ENCODE measurements at places on chromosomes 1 and 21. TPM values are rescaled to one million over a fixed set of nuclear protein-coding genes. Genes with fewer than 3 reads are reported as not detected.

DNA sequence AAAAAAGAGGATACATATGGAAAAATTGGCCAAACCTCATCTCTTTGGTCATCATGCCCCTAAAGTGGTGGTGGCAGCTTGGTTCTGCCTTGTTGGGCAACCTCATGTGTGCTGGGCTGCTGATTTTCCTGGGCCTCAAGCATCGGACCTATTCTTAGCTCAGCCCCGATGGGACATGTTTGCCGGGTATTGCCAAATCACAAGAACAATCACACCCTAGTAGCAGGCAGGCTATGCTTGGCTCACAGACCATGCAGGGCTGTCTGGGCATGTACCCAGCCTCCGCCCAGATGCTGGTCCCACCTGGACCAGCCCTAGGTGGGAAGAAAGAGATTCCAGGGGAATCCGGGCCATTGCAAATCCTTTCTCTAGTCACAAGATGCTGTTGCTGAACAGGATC, 189.4 kb upstream of the FGGY start:
- no peaks in the 10 kb centered on the region for H3K4me1 ChIP-seq
- DNase-seq, result no peak
- H3K27me3 ChIP-seq, result no peaks in the 10 kb centered on the region
- H3K27ac ChIP-seq, result no peak overlapping the region

- H3K27ac ChIP-seq, result peak overlapping the region; percentile 95
- peak overlapping the region; percentile 82 for H3K4me3 ChIP-seq
These were observed 596 bp downstream of the CD247 start for GRCh38 chr1:167517535-167518330.

DNA sequence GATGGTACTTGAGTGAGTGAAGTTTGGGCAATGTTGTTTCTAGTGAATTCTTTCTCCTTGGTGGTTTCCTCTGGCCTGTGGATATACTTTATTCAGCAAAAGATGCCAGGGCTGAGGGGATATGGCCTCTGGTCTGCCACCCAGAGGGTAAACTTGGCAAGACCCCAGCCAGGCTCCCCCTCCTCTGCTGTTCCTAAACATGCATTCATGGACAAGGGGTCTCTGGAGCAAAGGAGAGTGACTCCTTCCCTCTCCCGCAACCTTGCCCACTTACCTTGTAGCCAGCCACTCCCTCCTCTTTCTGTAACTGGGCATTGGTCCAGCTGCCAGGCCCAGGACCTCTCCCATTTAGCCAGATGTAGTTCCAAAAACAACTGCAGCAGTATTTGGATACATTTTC, 43.8 kb downstream of the RUNX3 start:
- H3K4me3 ChIP-seq, result no peak overlapping the region
- H3K4me1 ChIP-seq, result no peaks in the 10 kb centered on the region
- DNase-seq, result no peak

GRCh38 chr1:218496561-218496960, 151.4 kb downstream of the TGFB2 start:
- H3K27ac ChIP-seq, result no peak overlapping the region
- H3K4me1 ChIP-seq, result no peaks in the 10 kb centered on the region
- H3K36me3 ChIP-seq, result no peaks in the 10 kb centered on the region
- no peaks in the 10 kb centered on the region for H3K27me3 ChIP-seq
- H3K4me3 ChIP-seq, result no peak overlapping the region

- H3K36me3 ChIP-seq, result no peaks in the 10 kb centered on the region
- no peaks in the 10 kb centered on the region for H3K27me3 ChIP-seq
- H3K4me1 ChIP-seq, result no peaks in the 10 kb centered on the region
- H3K4me3 ChIP-seq, result no peak overlapping the region
- H3K27ac ChIP-seq, result no peak overlapping the region
- no peak for DNase-seq
These were observed 64.1 kb downstream of the TMCO4 start for GRCh38 chr1:19735440-19736127.

DNA sequence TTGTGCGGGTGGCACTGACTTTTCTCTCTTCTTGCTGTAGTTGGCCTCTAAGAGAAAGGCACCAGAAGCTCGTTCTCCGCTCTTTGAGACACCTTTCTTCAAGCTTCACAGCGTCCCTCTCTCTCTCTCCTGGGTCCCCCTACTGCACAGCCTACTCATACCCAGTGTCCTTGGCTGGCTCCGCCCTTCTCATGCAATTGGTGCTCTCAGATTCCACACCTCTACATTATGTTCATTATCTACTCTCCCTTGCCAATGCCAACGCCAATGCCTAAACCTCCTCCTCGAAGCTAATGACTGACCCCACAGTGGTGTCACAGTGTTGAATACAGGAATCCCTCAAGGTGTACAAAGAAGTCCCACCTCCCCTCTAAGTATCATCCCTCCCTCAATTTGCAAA, 4.8 kb upstream of the DNAJC28 start:
- H3K27me3 ChIP-seq, result no peaks in the 10 kb centered on the region
- no peak overlapping the region for H3K27ac ChIP-seq
- no peaks in the 10 kb centered on the region for H3K4me1 ChIP-seq
- no peaks in the 10 kb centered on the region for H3K36me3 ChIP-seq

GRCh38 chr1:11784993-11785769, 20.6 kb downstream of the MTHFR start:
- peak overlapping the region; percentile 26 for H3K27ac ChIP-seq
- DNase-seq, result no peak
- H3K27me3 ChIP-seq, result peaks cover 11% of the 10 kb centered on the region
- peak overlapping the region; percentile 3 for H3K4me3 ChIP-seq

Gene SDC3
- total RNA-seq, result 3.8 TPM

Gene GABRD
- total RNA-seq, result 0.14 TPM
